GM12865 (cell line): ENCODE measurements at places on chromosomes 16 and 17.

- DNase-seq: no peak
Observed at GRCh38 chr17:74831444-74832146, 28.1 kb downstream of the GRIN2C start.

DNA sequence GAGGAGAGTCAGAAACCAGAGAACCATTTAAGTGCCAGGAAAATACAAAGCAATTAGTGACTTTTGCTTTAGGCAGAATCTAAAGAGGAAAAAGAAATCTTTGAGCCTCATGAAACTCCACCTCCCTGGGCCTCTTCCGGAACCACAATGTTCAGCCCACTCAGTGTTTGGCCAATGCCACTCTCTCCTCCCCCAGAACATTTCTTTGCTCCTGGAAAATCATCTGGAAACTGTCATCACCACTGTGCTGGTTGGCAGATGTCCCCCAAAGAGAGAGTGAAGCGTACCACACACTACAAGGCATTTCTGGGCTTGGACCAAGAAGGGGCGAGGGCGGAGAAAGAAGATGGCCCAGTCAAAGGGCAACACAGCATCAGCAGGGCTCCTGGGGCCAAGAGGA is 7.1 kb upstream of the SOX9 start:
- DNase-seq: no peak

- no peak for DNase-seq
Observed at GRCh38 chr16:81151648-81152310, 55.6 kb upstream of the GCSH start.

GRCh38 chr16:87636050-87636684 is 33.9 kb downstream of the JPH3 start:
- peak; percentile 65 for DNase-seq

DNA sequence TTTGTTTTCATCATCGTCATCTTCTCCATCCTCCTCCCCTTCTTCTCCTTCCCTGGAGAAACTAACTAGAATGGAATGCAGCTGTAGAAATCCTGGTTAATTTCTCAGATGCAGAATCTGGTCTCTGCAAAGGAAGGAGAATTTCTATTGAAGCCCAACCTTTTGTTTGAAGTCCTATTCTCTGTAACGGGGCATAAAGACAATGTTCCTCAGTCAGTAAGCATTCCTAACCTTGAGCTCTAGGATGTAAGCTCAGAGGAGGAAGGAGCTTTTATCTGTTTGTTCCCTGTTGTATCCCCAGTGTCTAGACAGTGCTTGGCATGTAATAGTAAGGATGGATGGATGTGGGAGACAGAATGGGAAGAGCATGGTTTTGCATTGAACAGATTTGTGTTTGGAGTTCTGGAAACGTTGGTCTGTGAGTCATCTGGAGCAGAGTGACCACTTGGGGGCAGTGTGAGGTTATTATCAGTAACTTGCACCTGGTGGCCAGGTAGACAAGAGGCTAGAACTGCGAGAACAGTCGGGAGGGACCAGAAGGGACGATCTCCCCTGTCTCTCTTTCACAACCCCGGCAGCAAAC is 363.7 kb downstream of the SNX29 start:
- DNase-seq: peak; percentile 34

DNA sequence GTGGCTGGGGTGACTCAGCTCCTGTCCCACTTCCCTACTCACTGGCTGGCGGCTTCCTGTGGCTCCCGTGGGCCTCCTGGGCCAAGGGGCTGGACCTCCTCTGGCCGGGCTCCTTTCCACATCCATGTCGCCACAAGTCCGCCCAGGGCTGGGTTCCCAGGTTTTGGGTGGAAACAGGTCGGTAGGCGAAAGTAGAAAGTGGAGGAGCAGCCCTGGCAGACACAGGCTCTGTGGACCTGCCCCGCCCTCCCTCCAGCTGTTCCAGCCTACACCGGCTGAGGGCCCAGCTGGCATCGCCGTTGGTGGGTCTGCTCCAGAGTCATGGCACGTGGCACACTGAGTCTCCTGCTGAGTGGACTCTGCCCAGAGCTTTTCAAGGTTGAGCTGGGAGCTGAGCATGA is 28.7 kb downstream of the GSE1 start:
- no peak for DNase-seq
